ENCODE measurements at places on chromosomes 1 and 21. TPM values are rescaled to one million over a fixed set of nuclear protein-coding genes. Genes with fewer than 3 reads are reported as not detected.

BGLAP gene
- total RNA-seq = not detected

ST6GALNAC3 gene
- total RNA-seq = 1.3 TPM

TSPAN2 gene
- under 0.01 TPM for total RNA-seq

TMIGD3 gene
- total RNA-seq = 0.43 TPM

SH3BGR gene
- 2.2 TPM for total RNA-seq
